ENCODE measurements at places on chromosomes 13 and 19.

GRCh38 chr19:7230826-7231225, 63.4 kb downstream of the INSR start:
- DNase-seq: no peak

GRCh38 chr13:60326273-60326672, 70.7 kb upstream of the TDRD3 start:
- no peak for DNase-seq

- DNase-seq: no peak
Measured at GRCh38 chr13:70080012-70080411, 27.6 kb upstream of the ATXN8OS start.

DNA sequence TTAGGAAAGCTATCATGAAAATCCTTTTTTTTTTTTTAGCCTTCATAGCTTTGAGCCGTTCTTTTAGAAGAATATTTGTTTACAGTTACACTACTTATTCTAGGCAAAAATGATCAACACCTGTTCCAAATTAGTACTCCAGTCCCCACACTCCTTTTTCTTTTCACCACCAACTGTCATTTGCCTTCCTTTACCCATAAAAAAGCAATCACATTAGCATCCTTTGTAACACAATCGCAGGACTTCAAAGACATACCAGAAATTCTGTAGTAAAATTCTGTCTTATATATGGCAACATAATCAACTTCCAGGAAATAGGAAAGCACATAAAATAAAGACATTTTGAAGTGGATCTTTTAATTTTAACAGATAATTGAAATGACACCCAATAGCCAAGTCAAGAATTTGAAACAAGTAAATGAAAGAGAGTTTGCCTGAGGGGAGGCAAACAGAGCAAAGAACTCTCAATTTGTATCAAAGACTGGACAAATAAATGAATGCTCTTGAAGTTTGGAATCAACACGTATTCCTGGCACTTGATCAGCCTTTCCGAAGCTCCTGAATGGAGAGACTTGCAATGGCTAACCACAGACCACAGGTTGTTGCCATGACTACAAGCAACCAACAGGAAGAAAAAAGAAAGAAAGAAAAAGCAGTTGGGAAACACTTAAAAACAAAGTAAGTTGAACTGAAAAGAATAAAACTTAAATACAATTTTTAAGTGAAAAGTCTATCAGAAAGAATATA, 206.8 kb downstream of the PCDH9 start:
- DNase-seq: no peak

- no peak for DNase-seq
Measured at GRCh38 chr13:110242615-110243014, 64.3 kb downstream of the COL4A1 start.

DNA sequence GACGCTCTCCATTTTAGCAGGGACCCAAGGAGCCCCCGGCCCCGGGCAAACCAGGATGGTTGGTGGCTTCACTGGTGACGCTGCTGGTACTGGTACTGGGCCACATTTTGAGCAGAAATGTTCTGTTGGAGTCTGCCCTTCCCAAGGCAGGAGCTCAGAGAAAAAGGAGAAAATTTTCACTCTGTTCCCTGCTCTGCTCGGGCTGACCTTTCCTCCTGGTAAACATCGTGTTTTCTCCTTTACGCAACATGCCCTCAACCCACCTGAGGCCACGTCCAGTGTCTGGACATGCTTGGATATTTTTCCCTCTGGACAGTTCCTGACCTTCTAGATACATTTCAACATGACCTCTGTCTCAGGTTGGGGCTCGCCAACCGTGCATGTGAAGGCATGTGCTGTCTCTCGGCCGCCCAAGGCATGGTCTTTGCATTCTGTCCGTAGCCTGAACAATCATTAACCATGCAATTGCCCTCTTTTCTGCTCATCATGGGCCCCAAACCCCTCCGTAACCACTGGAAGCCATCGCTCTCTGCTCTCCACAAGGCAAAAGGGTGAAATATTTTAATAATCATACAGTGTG, 115.2 kb upstream of the PEG3 start:
- no peak for DNase-seq

- DNase-seq: peak; percentile 98
Measured at GRCh38 chr19:52962394-52963246, at the start of gene ZNF816. TSS of gene ZNF816 (minus strand) at chr19:52962881. CDS start at chr19:52956089, 6,792 bp downstream.

DNA sequence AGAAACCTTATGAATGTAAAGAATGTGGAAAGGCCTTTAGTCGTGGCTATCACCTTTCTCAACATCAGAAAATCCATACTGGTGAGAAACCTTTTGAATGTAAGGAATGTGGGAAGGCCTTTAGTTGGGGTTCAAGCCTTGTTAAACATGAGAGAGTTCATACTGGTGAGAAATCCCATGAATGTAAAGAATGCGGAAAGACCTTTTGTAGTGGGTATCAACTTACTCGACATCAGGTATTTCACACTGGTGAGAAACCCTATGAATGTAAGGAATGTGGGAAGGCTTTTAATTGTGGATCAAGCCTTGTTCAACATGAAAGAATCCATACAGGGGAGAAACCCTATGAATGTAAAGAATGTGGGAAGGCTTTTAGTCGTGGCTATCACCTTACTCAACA, 20.8 kb downstream of the ZNF283 start:
- DNase-seq: no peak

GRCh38 chr19:15015946-15016542, 33.2 kb upstream of the CASP14 start:
- DNase-seq: no peak

DNA sequence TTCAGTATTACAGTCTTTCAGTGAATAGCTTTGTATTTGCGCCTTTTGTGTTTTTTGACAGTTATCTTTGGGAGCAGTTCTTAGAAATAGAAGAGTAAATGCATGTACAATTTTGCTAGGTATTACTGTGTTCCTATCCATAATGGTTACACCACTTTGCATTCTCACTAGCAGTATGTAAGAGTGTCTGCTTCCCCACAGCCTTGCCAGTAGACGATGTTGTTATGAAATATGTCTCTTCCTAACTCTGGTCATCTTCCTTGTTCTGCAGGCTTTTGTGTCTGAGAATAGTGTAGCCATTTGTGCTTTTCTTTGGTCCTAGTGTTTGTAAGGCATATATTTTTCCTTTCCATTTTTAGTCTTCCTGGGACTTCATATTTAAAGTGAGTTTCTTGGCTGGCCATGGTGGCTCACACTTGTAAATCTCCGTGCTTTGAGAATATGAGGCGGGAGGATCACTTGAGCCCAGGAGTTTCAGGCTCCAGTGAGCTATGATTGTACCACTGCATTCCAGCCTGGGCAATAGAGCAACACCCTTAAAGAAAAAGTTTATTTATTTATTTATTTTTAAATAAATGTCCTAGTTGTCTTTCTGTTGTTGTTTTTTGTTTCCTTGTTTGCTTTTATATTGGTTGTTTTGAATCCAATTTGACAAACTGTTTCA, 140.3 kb downstream of the PDS5B start:
- no peak for DNase-seq

- DNase-seq: no peak
Measured at GRCh38 chr13:76816394-76816793, 69.8 kb downstream of the KCTD12 start.

DNA sequence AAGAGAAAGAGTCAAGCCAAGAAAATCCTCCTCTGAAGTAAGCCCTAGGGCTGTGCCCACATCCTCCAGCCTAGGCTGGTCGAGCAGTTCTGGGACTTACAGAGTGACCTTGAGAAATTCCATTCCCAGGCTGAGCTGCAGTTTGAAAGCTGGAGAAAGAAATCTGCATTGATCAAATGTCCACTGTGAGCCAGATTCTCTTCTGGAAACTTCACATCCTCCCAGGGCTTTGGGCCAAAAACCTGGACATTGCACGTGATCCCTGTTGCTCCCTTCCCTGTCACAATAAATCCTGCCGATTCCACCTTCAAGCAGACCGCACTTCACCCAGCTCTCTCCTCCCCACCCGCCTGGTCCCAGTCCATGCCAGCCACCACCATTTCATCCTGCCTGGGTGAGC, 15.7 kb downstream of the TMEM143 start:
- DNase-seq: no peak

GRCh38 chr19:6470173-6470572, 6.1 kb downstream of the CRB3 start:
- DNase-seq: no peak

GRCh38 chr19:53294786-53295441, 27.4 kb upstream of the VN1R4 start:
- DNase-seq: no peak

- DNase-seq: no peak
Measured at GRCh38 chr13:94607056-94607455, 5.4 kb downstream of the GPR180 start.

- DNase-seq: no peak
Measured at GRCh38 chr19:57319869-57320179, 448 bp upstream of the ZNF543 start.

DNA sequence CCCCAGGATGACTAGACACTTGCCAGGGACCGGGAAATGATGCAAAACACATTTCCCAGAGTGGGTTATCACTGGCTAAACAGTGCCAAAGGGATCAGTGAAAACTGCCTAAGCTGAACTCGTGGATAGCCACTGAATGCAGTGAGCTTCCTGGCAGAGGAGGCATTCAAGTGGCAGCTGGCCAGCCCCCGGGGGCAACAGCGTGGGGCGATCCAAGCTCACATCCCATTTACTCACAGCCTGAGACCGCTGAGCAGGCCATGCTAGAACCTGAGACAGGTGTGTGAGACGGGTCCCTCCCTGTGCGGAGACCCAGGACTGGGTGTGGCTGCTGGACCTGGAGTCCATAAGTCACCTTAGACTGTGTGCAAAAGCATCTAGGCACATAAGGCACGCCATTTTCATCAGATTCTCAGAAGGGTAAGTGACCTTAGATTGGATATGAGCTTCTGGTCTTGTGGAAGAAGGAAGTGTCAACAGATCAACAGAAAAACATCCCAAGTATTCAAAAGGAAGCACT, 51.9 kb upstream of the SLC15A1 start:
- DNase-seq: no peak

GRCh38 chr13:82002710-82003109, 1661.8 kb upstream of the SPRY2 start:
- DNase-seq: no peak

GRCh38 chr13:30156826-30157615, 150.3 kb downstream of the KATNAL1 start:
- DNase-seq: no peak

- DNase-seq: no peak
Measured at GRCh38 chr13:101690871-101691270, 238.4 kb downstream of the ITGBL1 start.

- DNase-seq: no peak
Measured at GRCh38 chr19:13995017-13995728, 10.9 kb downstream of the RFX1 start.

DNA sequence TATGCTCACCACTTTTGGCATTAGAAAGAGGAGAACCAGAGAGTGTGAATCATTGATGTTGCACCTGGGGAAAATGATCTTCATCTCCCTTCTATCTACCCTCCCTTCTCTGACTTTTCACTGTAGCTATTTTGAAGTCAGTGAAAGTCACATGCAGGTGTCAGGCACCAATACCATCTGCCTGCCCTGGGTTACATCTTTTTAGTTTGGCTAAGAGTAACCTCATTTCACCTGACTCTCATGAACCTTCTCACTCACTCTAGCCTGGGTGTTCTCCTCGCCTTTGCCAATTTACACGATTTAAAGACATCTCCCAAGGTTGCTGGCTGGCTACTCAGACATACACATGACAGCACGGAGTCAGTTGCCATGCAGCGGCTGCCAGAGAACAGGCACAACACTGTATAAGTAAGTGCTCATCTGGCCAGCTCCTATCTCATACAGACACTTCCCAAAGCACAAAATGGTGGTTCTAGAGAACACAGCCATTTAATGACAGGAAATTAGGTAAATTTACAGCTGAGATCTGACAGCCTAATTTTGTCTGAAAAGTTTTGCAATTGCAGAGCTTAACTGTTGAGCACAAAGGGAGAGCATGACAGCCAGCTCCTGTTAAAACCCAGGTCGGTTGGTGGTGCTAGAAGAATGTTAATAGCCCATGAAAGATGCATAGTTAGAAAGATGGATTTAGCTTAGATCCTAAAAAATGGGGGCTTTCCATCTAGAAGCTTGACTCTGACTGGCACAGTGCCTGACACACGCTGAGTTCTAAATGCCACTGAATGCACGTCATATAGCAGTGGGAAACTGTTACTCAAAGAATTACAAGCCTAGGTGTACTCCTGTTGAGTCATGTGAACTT, 32.5 kb downstream of the LCP1 start:
- no peak for DNase-seq

- DNase-seq: no peak
Measured at GRCh38 chr13:34340534-34340933, 522.6 kb downstream of the RFC3 start.

- no peak for DNase-seq
Measured at GRCh38 chr13:96181911-96182310, 92.0 kb downstream of the HS6ST3 start.

DNA sequence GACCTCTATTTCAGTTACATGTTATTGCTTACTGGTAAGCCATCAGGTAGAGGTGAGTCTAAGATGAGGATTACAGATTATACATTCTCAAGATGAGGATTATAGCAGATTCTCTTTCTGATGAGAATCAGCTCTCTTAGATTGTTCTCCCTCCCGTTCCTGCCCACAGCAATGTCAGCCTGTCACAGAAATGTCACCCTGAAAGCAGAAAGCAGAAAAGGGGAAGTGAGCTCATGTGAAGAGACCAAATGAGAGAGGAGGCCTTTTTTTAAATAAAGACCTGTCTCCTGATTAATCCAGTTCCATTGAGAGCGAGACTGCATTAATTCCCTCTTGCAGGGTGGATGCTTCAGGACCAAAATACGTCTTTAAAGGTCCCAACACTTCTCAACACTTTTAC, 445.6 kb downstream of the KCTD12 start:
- DNase-seq: no peak

DNA sequence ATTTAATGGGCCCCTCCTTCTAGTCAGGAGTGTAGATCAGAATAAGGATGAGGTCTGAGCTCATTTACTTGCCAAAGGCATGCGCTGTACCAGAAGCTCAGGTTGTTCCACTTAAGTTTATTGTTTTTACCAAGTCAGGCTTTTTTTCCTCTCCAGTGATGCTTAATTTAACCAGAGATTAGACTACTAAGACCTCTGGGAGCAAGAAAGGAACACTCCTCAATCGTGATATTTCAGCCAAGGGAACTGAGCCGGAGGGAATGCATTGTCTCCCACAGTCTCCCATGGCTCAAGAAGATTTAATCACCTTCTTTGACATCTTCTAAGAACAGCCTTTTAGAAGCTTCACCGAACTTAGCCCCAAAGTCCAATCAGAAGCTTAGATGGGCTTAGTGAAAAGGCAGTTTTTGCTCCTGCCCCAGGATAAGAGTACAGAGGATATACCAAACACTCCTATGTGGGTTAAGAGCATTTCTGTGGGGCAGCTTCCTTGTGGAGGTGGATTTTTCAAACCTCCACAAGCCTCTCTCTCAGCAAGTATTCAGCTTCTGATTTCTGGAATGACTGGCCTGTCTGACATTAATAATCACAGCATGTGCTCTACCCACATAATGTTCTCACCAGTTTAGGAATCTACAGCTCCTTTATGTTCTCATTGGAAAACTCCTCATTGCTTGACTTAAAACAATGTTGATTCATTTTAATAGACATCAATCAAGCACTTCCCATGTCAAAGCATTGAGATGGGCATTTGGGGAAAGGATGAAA, 322.7 kb downstream of the SUCLA2 start:
- DNase-seq: no peak
